ENCODE measurements at places on chromosomes 2 and 18. TPM values are rescaled to one million over a fixed set of nuclear protein-coding genes. Genes with fewer than 3 reads are reported as not detected.

Gene IL1RL2
- total RNA-seq, result not detected

Gene ALPG
- total RNA-seq, result not detected

Gene IL1R1
- 0.21 TPM for total RNA-seq

Gene RAD51AP2
- total RNA-seq, result 0.11 TPM

Gene IL1B
- total RNA-seq, result 11.6 TPM

Gene NLRC4
- not detected for total RNA-seq

Gene UGT1A4
- not detected for total RNA-seq

Gene KATNAL2
- total RNA-seq, result 1.5 TPM

Gene ERICH2
- not detected for total RNA-seq

Gene REG3A
- total RNA-seq, result not detected

Gene GATA6
- total RNA-seq, result 4.3 TPM

Gene CKAP2L
- 14.0 TPM for total RNA-seq

Gene NT5C1B
- not detected for total RNA-seq

Gene TGOLN2
- 94.8 TPM for total RNA-seq

Gene ALKAL2
- total RNA-seq, result not detected

Gene TRAPPC12
- total RNA-seq, result 78.5 TPM

Gene BMP10
- total RNA-seq, result not detected

Gene KCNIP3
- total RNA-seq, result 2.7 TPM

Gene PTGR3
- total RNA-seq, result 12.8 TPM

Gene LHCGR
- not detected for total RNA-seq

Gene LRP1B
- 2.2 TPM for total RNA-seq

Gene TUBB8B
- total RNA-seq, result not detected

Gene GREB1L
- total RNA-seq, result 2.2 TPM

Gene ASXL3
- not detected for total RNA-seq

All from A375 (cell line).